ENCODE measurements at places on chromosomes 6 and 20.

DNA sequence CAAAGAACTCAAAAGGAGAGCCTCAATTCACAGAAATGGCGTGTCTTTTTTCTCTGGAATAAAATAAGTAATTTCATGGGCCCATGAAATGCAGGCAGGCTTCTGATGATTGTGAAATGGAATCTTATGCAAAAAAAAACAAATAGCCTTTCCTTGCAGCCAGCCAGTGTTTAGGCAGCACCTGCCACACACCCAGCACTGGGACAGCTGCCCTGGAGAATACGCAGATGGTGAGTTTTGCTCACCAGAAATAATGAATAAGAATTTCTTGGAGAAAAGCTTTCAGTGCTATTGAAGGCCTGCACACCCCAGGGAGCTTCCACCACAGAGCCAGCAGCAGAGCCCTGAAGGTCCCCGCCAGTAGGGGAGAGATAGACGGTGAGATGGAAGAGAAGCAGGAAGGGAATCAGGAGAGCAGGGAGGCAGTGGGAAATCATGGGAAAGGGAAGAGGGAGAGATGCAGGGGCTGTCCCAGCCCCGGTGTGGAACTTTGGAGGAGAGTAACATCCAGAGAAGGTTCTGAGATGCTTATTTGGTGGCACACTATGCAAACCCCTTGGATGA is 54.9 kb downstream of the PXDC1 start:
- DNase-seq: no peak

DNA sequence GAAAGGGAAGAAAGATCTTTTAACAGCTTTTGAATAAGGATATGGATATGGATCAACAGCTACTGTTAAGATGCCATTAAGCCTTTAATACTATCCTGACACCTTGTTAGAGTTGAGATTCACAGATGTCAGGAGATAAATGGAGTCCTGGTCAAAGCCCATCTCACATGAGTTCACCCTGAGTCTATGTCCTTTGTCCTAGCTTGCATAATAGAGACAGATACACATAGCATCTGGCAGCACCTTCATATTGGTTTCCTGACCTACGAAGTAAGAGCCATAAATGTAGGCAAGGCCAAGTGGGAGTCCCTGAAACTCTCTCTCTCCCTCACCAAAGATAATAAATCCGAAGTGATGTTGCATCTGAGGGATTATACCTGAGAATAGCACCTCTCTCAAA is 79.1 kb upstream of the F13A1 start:
- DNase-seq: no peak

DNA sequence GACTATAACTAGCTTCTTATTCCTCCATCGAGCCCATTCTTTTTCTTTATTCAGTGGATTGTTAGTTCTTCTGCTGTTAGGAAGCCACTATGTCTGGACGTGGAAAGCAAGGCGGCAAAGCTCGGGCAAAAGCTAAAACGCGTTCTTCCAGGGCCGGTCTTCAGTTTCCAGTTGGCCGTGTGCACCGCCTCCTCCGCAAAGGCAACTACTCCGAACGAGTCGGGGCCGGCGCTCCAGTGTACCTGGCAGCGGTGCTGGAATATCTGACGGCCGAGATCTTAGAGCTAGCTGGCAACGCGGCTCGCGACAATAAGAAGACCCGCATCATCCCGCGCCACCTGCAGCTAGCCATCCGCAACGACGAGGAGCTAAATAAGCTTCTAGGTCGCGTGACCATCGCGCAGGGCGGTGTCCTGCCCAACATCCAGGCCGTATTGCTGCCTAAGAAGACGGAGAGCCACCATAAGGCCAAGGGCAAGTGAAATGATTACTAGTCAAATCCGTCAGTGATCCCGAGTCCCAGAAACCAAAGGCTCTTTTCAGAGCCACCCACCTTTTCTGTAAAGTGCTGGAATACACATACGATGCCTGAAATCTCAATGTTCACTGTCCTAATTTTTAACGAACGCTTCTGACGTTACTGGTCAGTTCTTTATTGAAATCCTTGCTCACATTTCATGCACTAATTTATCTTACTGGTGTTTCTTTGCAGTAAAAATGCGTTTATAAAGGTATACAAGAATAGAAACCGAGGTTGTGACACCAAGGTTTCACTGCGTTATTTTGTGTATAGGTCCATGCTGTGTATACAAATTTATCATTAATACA is 129.9 kb downstream of the HFE start:
- DNase-seq: peak; percentile 97

- peak; percentile 83 for DNase-seq
Observed at GRCh38 chr20:46130534-46130933, 12.4 kb downstream of the CD40 start.

DNA sequence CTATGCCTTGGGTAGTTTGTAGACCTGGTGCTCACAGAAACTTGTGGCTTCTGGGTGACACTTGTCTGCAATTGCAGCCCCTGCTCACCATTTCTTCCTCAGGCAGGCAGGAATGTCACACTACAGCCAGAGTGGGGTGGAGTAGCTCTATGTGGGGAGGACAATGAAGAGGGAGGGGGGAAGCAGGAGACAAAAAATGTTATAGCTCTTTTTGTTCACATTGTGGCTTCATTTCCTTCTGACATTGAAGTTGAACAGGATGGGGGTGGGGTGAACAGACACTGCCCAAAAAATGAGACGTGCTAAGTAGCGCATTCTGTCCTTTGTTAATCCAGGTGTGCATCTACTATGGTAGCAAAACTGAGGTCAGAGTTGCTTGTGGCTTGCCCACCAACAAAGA is at the start of gene THEMIS:
Gene THEMIS, minus strand, starts transcription at position 124 of the 400 bp plus-strand sequence. CDS start 126 bp downstream, outside the sequence.
- peak; percentile 19 for DNase-seq

DNA sequence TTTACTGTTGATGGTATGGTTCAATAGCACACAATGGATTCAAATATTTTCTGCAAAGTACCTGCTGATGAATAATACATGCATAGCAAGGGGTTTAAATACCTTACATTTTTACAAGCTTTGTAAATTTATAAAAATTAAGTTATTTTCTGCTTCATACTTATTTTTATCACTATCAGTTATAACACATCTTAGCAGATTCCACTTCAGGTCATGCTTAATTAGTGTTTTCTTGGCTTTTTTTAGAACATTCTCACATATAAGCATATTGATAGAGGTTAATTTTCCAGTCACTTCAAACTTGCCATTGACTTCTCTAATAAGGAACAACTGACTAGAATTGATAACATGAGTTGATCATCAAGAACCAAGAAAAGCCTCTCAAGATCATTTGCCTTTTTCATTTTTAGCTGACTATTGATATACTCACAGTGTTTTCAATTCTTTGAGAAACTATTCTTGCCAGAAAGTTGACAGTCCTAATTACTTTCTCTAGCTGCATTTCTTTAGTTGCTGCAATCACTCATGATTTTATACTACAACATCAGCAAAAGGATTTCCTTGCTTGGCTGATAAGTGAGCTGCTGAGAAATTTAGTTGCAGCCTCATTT is 25.8 kb downstream of the PTCHD4 start:
- no peak for DNase-seq

Measured in NCI-H69 (cell line).